ENCODE measurements at places on chromosomes 1 and 21.

DNA sequence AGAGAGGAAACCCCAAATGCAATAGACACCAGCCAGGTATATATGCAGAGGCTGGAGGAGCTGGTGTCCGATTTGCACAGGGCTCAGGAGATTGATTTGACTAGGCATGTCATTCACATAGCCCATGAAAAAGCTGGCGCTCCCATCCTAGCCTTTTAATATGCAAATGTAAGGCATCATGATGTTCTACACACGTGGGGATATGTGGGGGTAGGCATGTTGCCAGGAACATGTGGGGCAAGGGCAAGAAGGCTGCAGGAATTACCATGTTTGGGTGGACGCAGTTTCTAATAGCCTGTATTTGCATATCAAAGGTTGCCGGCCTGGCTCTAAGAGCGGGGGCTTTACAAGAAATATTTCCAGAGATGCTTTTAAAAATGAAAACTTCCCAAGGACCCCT lies 11.7 kb upstream of the SH3GLB1 start:
- H3K4me1 ChIP-seq: peaks cover 3% of the 10 kb centered on the region
- H3K36me3 ChIP-seq: peaks cover 8% of the 10 kb centered on the region
- H3K4me3 ChIP-seq: no peak overlapping the region
- no peak overlapping the region for H3K27ac ChIP-seq

DNA sequence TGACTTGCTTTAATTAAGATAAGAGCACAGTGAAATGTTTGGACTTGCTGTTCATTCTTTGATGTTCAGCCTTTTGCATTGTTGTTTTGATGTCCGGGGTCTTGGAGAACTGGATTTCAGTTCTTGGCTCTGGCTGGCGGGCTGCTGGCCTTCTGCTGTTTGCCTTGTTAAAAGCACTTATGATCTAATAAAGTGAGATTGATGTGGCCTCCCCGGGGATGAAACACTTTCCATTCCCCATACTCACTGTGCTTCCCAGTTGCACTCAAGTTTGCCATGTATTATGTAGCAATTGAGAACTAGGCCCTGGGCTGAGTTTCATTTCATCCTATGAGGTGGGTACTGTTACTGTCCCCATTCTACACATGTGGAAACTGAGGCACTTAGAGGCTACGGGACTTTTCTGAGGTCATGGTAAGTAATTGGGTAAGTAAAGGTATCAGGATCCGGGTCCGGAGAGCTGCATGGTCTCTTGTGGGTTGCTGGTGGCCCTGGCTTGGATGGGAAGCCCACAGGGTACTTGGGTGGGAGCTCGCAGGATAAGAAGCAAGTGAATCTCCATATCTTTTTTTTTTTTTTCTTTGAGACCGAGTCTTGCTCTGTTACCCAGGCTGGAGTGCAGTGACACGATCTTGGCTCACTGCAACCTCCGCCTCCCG lies 127.7 kb upstream of the ZBTB40 start:
- peaks cover 30% of the 10 kb centered on the region for H3K27me3 ChIP-seq
- H3K27ac ChIP-seq: no peak overlapping the region
- no peaks in the 10 kb centered on the region for H3K4me1 ChIP-seq
- no peak overlapping the region for H3K4me3 ChIP-seq
- H3K36me3 ChIP-seq: peaks cover 3% of the 10 kb centered on the region

DNA sequence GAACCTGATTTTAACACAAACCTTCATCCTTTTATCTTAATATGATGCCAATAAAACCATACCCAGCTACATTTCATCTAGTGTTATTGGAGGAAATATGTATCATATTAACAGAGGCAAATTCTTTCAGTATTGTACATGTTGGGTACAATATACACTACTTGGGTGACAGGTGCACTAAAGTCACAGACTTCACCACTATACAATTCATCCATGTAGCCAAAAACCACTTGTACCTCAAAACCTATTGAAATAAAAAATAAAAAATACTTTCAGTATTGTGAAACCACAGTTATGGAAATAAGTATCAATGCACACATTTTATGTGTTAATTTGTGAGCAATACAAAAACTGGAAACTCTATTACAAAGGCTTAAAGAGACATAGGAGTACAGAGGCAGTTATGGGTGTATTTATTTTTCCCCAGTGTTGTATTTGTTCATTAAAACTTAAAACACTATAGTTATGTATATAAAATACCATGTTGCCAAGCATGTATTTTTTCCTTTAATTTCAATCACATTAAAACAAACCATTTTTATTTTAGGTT lies 25.1 kb upstream of the GPR88 start:
- H3K27ac ChIP-seq: no peak overlapping the region
- no peak for DNase-seq
- no peak overlapping the region for H3K4me3 ChIP-seq
- peaks cover 6% of the 10 kb centered on the region for H3K36me3 ChIP-seq
- H3K27me3 ChIP-seq: no peaks in the 10 kb centered on the region
- peaks cover 15% of the 10 kb centered on the region for H3K4me1 ChIP-seq

- H3K27ac ChIP-seq: no peak overlapping the region
- H3K4me3 ChIP-seq: no peak overlapping the region
Measured at GRCh38 chr1:63946866-63947491, 173.2 kb downstream of the ROR1 start.

- no peak overlapping the region for H3K4me3 ChIP-seq
- H3K36me3 ChIP-seq: no peaks in the 10 kb centered on the region
- H3K27me3 ChIP-seq: peaks cover 27% of the 10 kb centered on the region
- DNase-seq: no peak
Measured at GRCh38 chr1:70536708-70537366, 125.8 kb downstream of the CTH start.

DNA sequence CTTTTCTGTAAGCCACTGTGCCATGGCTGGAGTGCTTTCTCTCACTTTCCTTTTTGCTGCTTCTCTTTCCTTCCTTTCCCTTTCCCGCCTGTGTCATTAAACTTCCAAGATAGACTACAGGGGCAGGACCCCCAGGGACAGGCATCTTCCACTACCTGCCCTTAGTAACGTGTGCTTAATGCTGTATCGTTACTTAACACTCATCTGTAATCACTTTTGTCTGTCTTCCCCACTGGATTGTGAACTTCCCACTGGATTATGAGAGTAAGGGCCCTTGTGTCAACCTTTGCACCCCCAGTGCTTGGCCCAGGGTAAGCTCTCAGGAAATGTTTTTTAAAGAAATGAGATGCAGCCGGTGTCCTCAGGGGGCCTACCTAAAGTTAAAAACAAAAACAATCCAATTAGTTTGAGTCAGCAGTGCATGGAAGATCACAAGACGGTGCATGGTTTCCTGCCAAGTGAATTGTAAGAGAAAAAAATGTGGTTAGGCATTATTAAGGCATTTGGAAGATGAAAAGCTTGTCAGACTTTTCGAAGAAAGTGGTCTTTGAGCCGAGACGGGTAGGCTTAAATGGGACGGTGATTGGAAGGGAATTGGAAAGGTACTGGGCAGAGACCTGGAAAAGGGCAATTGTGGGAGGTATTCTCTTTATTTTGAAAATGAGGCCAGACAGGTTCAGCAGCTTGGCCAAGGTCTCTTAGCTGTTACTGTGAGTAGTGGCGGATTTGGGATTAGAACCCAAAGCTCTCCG lies 958 bp downstream of the LYPLAL1 start:
- peaks cover 36% of the 10 kb centered on the region for H3K4me1 ChIP-seq
- DNase-seq: no peak
- H3K27ac ChIP-seq: peak overlapping the region; percentile 99
- no peaks in the 10 kb centered on the region for H3K27me3 ChIP-seq
- H3K36me3 ChIP-seq: peaks cover 14% of the 10 kb centered on the region
- H3K4me3 ChIP-seq: peak overlapping the region; percentile 99

- no peaks in the 10 kb centered on the region for H3K36me3 ChIP-seq
- peak overlapping the region; percentile 29 for H3K27ac ChIP-seq
- H3K27me3 ChIP-seq: peaks cover 6% of the 10 kb centered on the region
- peak overlapping the region; percentile 31 for H3K4me3 ChIP-seq
- no peak for DNase-seq
Measured at GRCh38 chr21:17903029-17903806, 84.1 kb upstream of the C21orf91 start.

- no peaks in the 10 kb centered on the region for H3K27me3 ChIP-seq
- peak within 1 kb of the TSS; percentile 93 for H3K27ac ChIP-seq
- H3K4me1 ChIP-seq: peaks cover 25% of the 10 kb centered on the region
Measured at GRCh38 chr1:226186124-226187018, at the start of gene ACBD3. Gene ACBD3 (minus strand): TSS chr1:226186741. CDS start chr1:226186675, 66 bp downstream.

DNA sequence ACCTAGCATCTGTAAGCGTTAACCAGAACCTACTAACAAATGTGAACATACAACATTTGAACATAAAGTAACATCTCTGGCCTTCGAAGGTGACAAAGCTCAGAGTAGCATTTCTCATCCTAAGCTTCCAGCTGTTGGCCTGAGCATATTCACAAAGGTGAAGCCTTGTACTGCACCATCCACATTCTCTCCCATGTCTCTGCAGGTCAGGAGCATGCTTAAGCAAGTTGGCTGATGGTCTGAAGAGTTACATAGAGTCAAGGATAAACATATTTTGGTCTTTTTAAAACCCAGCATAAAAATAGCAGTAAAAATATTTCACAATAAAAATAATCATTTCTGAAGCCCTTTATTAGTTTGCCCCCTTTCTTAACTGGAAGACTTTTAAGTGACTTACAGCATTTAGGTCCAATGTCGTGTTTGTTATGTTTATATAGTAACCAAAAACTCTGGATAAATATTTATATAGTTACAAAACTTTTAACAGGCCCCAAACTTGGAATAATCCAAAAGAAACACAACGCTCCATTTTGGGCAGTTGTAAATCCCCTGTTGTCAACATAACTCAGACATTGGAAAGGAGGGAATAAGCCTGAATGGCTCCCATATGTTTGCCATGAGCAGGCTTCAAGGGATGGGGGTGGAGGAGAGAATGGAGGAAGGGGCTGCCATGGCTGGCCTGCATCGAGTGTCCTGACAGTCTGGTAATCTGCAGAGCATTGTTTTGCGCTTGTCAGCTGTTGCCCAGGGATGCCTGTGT lies 42.8 kb upstream of the ENAH start:
- H3K27ac ChIP-seq: no peak overlapping the region
- H3K36me3 ChIP-seq: peaks cover 2% of the 10 kb centered on the region
- H3K4me3 ChIP-seq: no peak overlapping the region
- no peak for DNase-seq
- H3K27me3 ChIP-seq: peaks cover 2% of the 10 kb centered on the region
- H3K4me1 ChIP-seq: no peaks in the 10 kb centered on the region

- H3K4me1 ChIP-seq: no peaks in the 10 kb centered on the region
- no peaks in the 10 kb centered on the region for H3K27me3 ChIP-seq
- H3K4me3 ChIP-seq: no peak overlapping the region
- DNase-seq: no peak
Measured at GRCh38 chr1:25174730-25175612, 57.3 kb downstream of the SYF2 start.

DNA sequence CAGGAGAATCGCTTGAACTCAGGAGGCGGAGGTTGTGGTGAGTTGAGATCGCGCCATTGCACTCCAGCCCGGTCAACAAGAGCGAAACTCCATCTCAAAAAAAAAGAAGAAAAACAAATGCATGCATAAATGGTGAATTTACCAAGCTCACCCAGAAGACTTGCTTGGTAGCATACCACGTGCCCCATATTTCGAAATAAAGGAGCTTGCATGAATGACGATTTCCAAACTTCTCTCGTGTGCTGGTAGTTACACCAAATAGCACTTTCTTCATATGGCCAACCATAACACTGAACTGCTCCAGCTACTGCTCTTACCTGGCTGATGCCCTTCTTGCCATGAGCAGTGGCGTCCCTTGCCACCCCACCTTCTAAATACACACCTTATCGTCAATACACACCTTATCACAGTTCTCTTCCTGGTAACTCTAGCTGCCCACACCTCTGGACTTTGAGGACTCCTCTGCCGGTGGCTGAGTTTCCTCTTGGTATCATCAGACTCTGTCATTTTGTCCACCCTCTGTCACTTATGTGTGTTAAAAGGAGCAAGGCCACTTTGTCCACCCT lies 2.8 kb downstream of the DOP1B start:
- no peaks in the 10 kb centered on the region for H3K27me3 ChIP-seq
- H3K4me1 ChIP-seq: peaks cover 39% of the 10 kb centered on the region
- DNase-seq: no peak
- H3K4me3 ChIP-seq: peak overlapping the region; percentile 8

- H3K27ac ChIP-seq: peak overlapping the region; percentile 67
- peak overlapping the region; percentile 43 for H3K4me3 ChIP-seq
- H3K4me1 ChIP-seq: peaks cover 29% of the 10 kb centered on the region
- DNase-seq: no peak
Measured at GRCh38 chr1:51875291-51875772, 3.2 kb downstream of the NRDC start.

DNA sequence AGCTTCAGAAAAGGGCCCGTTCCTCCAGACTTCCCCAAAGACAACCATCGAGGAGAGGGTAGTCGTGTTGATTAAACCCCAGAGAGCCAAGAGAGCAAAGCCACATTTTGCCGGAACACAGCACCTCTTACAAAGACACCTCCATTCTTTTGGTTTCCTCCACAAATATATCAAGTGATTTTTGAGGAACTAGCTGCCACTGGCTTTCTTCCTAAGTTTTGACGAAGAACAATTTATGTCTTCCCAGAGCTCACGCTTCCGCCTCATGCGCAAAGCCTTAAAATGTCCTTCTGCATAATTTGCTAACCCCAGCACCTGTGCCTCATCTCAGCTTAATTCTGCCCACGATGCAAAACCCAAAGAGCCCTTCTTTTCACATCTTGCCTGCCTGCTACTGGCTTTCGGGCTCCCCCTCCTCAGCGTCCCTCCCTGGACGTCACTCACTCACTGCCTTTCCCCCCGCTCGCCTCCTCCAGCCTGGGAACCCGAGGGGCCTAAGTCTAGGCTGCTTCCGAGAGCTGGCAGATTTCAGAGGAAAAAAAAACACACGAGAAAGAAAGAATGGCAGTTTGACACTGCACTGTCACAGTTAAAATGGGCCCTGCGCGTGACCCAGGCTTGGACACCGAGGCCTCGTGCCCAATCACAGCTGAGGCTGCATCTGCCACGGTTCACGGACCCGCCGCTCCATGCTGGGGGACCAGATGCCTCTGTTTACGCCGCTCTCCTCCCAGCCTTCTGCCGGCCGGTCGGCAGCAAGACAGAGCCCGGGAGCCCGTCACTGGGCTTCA lies 77.6 kb upstream of the IFNAR2 start:
- peaks cover 3% of the 10 kb centered on the region for H3K4me1 ChIP-seq
- H3K27me3 ChIP-seq: peaks cover 37% of the 10 kb centered on the region
- peaks cover 2% of the 10 kb centered on the region for H3K36me3 ChIP-seq
- H3K27ac ChIP-seq: no peak overlapping the region
- H3K4me3 ChIP-seq: no peak overlapping the region

GRCh38 chr1:32474954-32475353 lies 10.1 kb downstream of the ZBTB8B start:
- H3K4me1 ChIP-seq: no peaks in the 10 kb centered on the region
- DNase-seq: no peak
- peaks cover 20% of the 10 kb centered on the region for H3K27me3 ChIP-seq
- H3K4me3 ChIP-seq: no peak overlapping the region
- H3K27ac ChIP-seq: no peak overlapping the region
